ENCODE measurements at places on chromosomes 11 and 22. TPM values are rescaled to one million over a fixed set of nuclear protein-coding genes. Genes with fewer than 3 reads are reported as not detected.

Gene GGT5
- total RNA-seq = 103 TPM

Gene KRTAP5-3
- total RNA-seq = not detected

Gene SERPING1
- 785 TPM for total RNA-seq

Gene IFITM2
- 1,111 TPM for total RNA-seq

Gene CCDC15
- total RNA-seq = 1.5 TPM
